SK-N-MC (cell line): ENCODE measurements at places on chromosomes 2 and 18.
A peak's percentile ranks its signal among the peaks of the same experiment; 100 is the strongest.

DNA sequence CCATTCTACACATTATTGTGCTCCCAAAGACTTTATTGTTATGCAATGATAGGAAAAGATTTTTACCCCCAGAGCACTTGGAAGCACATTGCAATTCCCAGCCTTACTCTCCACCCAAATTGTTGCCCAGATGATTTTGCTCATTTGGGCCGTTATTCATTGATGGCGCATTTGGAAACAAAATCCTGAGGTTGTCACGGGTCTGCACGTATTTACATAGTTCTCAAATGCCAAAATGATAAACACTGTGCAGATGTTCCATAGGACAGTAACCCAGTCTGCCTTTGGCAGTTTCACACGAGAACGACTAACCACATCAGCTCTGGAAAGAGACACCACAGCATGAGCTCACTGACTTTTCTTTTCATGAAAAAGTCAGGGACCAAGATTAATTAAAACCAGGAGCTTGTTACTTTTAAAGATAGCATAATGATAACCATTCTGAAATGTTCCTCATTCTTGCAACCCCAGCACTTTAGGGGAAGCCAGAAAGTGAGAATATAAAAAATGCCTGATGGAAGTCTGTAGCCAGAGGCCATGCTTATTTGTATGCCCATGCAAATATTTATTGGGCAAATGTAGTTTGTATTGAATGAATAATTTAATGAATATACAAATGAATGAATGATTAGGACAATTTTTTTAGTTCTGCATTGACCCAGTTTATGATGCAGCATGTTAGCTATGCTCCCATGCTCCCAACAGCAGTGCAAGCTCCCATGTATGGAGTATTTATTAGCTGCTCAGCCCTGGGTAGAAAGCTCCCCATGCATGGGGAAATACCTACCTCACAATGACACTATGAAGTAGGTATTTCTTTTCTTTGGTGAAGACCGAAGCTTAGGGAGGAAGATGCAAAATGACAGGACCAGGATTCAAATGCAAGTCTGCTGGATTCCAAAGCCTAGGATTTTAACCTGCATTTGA, 84.6 kb downstream of the MAIP1 start:
- DNase-seq: peak; percentile 96

DNA sequence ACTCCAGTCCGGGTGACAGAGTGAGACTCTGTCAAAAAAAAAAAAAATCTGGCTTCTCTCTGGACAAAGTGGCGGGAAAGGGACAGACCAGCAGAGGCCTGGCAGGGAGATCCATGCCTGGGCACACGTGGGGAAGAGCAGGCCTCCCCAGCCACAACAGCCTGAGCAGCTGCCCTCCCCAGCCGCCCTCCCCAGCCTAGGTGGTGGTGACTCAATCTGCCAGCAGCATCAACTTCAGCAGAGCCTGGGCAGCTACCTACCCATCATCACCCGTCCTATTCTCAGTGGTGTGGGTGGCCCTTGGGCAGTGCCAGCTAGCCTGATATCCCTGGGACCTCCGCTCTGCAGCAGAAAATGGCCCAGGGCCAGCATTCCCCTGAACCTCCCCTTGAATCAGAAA, 612.4 kb downstream of the FBXO15 start:
- DNase-seq: no peak

- DNase-seq: no peak
Observed at GRCh38 chr2:48715042-48715899, 40.3 kb downstream of the LHCGR start.

DNA sequence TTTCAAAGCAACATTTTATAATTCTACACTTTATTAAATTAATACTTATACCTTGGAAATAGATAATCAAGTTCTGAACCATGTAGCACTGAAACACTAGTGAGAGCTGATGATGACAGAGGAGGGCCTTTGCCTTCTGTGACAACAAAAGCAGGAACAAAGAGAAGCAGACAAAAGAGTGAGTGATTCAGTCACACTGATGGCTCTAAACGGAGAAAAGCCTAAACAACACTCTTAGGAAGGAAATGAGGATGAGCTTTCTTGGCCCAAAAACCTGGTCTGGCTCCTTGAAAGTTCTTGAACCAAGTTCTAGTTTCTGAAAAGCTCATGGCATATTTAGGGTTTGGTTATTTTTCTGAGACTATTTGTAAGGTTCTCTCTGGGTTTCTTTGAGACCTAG, 271.9 kb downstream of the DPP10 start:
- no peak for DNase-seq

- DNase-seq: no peak
Observed at GRCh38 chr18:42192251-42193248, 237.5 kb downstream of the PIK3C3 start.

DNA sequence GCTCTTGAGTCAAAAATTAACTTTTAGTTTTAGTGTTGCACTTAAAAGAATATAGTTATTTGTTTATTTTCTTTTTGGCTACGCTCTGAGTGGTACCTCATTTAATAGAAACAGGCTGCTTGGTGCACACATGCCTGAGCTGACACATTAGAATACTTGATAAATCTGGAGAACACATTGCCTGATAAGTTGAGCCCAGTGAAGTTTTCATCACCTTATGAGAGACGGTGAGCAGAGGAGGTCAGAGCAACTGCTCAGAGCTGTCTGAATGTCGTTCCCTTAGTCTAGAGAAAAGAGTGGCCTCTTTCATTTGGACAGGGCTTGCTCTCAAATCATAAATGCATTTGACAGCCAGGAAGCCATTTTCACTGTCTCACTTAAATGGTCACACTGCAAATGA, 715.9 kb downstream of the MBD2 start:
- no peak for DNase-seq

GRCh38 chr2:108128249-108128648, 111.5 kb upstream of the SULT1C3 start:
- DNase-seq: no peak

- DNase-seq: no peak
Observed at GRCh38 chr2:235162082-235162836, 210.4 kb downstream of the SH3BP4 start.

DNA sequence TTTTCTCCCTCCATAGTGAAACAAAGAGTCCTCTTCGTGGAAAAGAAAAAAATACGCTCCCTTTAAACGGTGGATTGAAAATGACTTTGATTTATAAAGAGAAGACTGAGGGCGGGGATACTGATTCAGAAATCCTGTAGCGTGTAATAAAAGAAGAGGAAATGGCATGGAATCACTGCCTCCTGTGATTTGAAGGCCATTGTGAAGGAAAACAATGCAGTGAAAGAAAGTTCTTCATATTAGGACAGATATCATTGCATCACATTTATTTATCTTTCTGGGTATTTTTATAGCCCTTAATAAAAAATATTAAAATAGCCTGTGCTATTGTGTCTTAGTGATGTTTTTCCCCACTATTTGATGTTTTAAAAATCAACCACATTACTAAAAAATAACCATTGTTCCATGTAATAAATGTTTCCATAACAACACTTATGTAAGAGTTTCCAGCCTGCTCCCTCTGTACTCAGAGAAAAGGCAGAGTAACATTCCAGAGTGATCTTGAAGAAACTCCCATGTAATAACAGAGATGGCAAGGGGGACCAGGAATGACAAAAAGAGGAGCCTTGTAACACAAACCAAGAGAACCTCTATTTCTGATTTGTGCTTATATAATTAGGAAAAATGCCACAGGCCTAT, 8.0 kb downstream of the MRPL33 start:
- DNase-seq: no peak

DNA sequence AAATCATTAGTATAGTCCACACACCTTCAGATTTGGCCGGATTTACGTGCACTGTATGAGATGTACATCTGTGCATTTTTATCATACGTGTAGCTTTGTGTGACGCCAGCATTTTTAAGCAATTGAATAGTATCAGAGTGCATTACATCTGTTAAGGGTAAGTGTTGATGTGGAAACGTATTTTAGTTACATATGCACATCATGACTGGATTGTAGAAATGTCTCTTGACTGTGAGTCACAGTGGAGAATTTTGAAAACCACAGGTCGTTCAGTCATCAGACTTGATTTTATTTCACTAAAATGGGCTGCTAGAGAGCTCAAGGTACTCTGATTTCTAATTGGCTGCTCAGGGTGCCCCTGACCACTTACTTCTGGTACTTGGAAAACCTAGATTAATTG, 5.4 kb upstream of the GPBAR1 start:
- DNase-seq: no peak

DNA sequence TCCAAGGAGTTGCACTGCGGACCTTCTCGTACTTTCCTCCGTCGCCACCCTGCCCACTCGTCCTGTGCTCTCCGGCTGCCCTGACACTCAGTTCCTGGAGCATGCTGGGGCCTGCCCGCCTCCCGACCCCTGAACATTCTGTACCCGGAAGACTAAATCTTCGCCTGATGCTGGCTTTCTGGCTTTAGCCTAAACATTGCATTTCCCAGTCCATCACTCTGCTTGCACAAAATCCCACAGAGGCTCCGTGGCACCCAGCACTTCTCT, 550 bp upstream of the SFXN5 start:
- DNase-seq: no peak

GRCh38 chr2:158773121-158773520, 22.0 kb upstream of the DAPL1 start:
- DNase-seq: no peak

- peak; percentile 42 for DNase-seq
Observed at GRCh38 chr2:217248312-217248935, 388.6 kb upstream of the TNP1 start.

DNA sequence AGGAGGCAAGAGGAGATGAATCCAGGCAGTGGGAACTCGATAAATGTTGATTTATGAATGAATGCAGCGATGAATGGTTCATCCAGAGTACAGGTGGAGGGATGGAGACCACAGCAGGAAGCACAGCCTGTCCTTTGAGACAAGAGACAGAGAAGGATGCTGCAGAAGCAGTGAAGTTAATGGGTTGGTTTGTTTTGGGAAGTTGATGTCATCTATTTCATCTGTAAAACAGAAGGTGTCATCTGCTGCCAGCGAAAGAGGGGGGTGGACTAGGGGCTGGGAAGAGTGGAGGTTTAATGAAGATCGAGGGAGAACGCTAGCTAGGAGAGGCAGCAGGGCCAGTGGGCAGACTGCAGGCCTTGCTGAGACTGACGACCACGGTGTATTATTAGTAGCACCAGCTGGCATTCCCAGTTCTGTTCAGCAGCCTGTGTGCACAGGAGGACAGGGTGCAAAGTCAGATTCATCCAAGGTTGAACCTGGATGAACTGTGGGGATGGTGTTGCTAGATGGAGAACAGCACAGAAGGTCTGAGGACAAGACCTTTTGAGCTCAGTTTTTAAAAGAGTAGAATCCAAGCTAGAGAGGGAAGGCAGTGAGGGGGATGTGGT, 120.3 kb upstream of the CAPN13 start:
- DNase-seq: no peak

DNA sequence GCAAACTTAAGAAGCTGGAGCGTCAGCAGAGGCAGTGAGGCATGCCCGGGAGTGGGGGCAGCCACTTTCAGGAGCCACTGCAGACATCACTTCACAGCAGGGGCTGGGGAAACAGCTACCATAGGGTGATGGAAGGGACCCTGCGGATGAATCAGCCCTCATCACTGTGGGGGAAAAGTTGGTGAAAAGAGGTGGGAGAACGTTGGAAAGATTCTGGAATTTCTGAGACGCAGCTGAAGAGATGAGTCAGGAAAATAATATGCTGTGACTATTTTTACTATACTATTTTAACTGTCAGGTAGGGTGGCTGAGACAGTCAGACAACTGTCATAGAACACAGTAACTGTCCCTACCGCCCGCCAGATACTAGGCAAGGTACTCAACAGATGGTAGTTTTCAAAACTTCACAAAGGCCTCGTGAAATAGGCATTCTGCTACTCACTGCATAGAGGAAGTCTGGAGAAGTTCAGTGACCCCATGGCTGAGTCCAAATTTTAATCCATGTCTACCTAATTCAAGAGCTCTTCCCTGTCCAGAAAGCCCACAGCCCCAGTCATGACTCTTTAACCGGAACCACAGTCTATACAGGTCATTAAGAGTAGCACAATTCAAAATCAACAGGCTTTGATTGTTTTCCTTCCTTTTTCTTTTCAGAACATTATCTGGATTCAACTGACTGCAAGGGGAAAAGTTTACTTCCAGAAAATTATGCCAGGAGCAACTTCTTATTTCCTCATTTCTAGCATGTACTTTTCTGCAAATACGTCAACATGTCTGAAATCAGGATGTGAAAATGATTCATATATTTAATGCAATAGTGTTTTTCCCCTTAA, 39.3 kb upstream of the EPB41L3 start:
- DNase-seq: no peak

- no peak for DNase-seq
Observed at GRCh38 chr18:40341701-40342100, 1613.3 kb upstream of the PIK3C3 start.

DNA sequence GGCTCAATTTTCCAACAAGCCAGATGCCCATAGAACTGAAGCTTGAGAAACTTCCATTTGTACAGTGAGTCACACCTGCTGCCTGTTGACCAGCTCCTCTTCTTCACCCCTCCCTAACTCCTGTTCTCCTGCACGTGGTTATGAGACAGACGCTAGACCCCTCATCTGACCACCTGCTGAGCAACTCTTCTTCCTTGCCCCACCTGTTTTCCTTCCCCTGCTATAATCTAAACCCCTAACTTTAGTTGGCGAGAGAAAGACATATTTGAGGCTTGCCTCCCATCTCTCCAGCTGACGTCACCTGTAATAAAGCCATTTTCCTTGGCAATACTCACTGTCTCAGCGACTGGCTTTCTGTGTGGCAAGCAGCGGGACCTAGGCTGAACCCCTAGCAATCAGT, 22.3 kb upstream of the ITM2C start:
- DNase-seq: no peak

- no peak for DNase-seq
Observed at GRCh38 chr2:55296393-55296792, 27.4 kb upstream of the MTIF2 start.

GRCh38 chr2:138943470-138943869, 163.3 kb upstream of the NXPH2 start:
- DNase-seq: no peak

- DNase-seq: no peak
Observed at GRCh38 chr18:69840001-69840400, 107.7 kb downstream of the CD226 start.

- DNase-seq: no peak
Observed at GRCh38 chr2:47360927-47361326, 42.0 kb upstream of the MSH2 start.

DNA sequence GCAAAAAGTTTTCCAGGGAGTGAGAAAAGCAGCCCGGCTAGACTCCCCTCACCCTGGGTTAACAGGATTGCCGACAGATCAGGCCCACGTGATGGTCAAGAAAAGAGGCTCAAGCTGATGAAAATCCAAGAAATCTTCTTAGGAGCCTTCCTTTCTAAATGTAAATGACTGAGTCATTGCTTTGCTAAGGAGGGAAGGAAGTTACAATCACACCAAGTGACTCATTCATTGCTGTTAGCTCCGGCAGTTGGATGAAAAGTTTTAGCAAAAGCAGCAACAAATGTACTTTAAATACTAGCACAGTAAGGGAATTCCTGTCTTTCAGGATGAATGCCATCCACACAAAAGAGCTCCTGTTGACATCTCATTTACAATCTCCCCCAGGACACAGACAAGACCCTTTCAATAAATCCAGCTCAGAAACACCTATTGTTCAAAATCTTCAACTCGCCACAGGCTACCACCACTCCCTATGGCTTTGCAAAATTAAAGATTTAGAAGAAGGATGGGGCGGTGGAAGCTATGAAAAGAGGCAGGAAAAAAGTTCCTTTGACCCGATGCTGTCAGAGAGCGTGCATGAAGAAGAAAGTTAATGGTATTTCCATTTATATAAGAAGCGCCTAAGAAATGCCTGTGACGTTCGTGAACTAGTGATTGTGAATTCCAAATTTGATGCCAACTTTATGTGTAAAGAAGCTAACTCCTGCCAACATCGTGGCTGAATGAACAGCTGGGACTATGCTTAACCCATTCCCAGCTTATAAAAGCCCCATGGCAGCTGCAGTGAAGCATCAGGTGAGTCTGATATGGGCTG, 153.7 kb downstream of the TGIF1 start:
- no peak for DNase-seq
